ENCODE measurements at places on chromosomes 5 and 9. TPM values are rescaled to one million over a fixed set of nuclear protein-coding genes. Genes with fewer than 3 reads are reported as not detected.

Gene TNFSF8
- not detected for total RNA-seq

Gene CTXN3
- not detected for total RNA-seq

Gene C5orf46
- not detected for total RNA-seq

Gene FAM221B
- not detected for total RNA-seq

Gene ITGA2
- 21.7 TPM for total RNA-seq

Gene PCDHGB2
- total RNA-seq: 0.08 TPM
